ENCODE measurements at places on chromosomes 2 and 18. TPM values are rescaled to one million over a fixed set of nuclear protein-coding genes. Genes with fewer than 3 reads are reported as not detected.

Gene TUBA3E
- not detected for total RNA-seq

Gene RFX8
- total RNA-seq, result 1.9 TPM

Gene KLHL14
- total RNA-seq, result not detected

Gene NUP35
- total RNA-seq, result 23.3 TPM

Gene AMER3
- total RNA-seq, result not detected

Gene HNMT
- 14.2 TPM for total RNA-seq

Gene POMC
- total RNA-seq, result not detected

Gene RNF125
- total RNA-seq, result under 0.01 TPM

Gene CYS1
- total RNA-seq, result under 0.01 TPM

Gene ADCY3
- 17.4 TPM for total RNA-seq

Gene CDH7
- not detected for total RNA-seq

Measured in IMR-90 (cell line).